ENCODE measurements at places on chromosomes 6 and 20. TPM values are rescaled to one million over a fixed set of nuclear protein-coding genes. Genes with fewer than 3 reads are reported as not detected.

BPIFB1 gene
- total RNA-seq, result not detected

OXT gene
- not detected for total RNA-seq

ZSCAN16 gene
- 0.89 TPM for total RNA-seq

CAGE1 gene
- not detected for total RNA-seq

MUC21 gene
- total RNA-seq, result not detected

LST1 gene
- not detected for total RNA-seq

BHLHE23 gene
- not detected for total RNA-seq

KIAA0408 gene
- total RNA-seq, result 1.4 TPM

CST2 gene
- not detected for total RNA-seq

HELZ2 gene
- total RNA-seq, result 30.1 TPM

MAPK13 gene
- 17.9 TPM for total RNA-seq

PAX1 gene
- not detected for total RNA-seq

TNNC2 gene
- not detected for total RNA-seq

ZNF311 gene
- total RNA-seq, result 1.2 TPM

RSPO3 gene
- total RNA-seq, result not detected

TRIM40 gene
- not detected for total RNA-seq

NRSN1 gene
- total RNA-seq, result not detected

CST5 gene
- not detected for total RNA-seq

OOEP gene
- total RNA-seq, result not detected

DYNLT1 gene
- 178 TPM for total RNA-seq

NPEPL1 gene
- total RNA-seq, result 17.4 TPM

PTK6 gene
- total RNA-seq, result not detected

PERP gene
- 32.9 TPM for total RNA-seq

RGS17 gene
- total RNA-seq, result 13.8 TPM

DAAM2 gene
- 0.29 TPM for total RNA-seq

MYB gene
- 4.0 TPM for total RNA-seq

ANKRD66 gene
- not detected for total RNA-seq

PPP1R3G gene
- 1.6 TPM for total RNA-seq

LBP gene
- total RNA-seq, result not detected

ZBTB12 gene
- 2.3 TPM for total RNA-seq

LHFPL5 gene
- total RNA-seq, result not detected

SPTLC3 gene
- 4.9 TPM for total RNA-seq

CGA gene
- total RNA-seq, result 4.6 TPM

All from myometrial cell (primary cell).